ENCODE measurements at places on chromosomes 1 and 21.

DNA sequence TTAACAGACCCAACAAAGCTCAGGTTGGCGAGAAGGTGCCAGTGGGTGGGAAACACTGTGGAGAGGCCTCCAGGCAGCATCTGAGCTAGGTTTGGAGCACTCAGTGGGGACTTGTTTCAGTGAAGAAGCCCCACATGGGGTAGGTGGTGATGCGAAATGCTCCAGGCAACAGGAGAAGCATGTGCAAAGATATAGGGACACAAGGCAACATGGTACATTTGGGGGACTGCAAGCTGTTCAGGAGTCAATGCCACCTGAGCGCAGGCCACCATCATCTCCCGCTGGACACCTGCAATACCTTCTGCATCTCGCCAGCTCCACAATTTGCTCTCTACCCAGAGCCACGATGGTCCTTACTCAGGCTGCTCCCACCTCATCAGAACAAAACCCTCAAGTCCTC, 28.0 kb downstream of the BCAR3 start:
- no peak for DNase-seq

GRCh38 chr1:55313903-55314302, 98.7 kb upstream of the USP24 start:
- no peak for DNase-seq

DNA sequence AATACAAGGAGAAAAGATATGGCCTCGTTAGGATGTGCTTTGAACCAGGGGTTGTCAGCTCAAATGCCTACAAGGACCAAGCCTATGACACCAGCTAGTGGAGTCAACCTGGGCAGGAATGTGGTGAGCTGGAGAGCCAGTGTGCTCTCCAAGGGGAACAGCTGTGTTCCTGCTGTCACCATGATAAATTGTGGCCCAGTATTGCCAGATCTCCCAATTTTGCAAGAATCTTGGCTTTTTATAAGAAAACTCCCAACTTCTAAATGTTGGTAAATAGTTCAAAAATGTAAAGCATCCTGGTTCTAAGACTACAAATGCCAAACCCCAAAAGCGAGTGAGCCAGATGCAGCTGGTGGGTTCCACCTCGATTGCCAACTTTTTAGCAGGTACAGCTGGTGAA, 391.1 kb downstream of the PLPP3 start:
- no peak for DNase-seq

GRCh38 chr1:27547220-27548116, 56.5 kb downstream of the AHDC1 start:
- DNase-seq, result no peak

- DNase-seq, result no peak
Observed at GRCh38 chr1:197197430-197197997, 51.0 kb upstream of the ASPM start.
